T-helper 1 cell (primary cell): ENCODE measurements at places on chromosomes 3 and 15.

DNA sequence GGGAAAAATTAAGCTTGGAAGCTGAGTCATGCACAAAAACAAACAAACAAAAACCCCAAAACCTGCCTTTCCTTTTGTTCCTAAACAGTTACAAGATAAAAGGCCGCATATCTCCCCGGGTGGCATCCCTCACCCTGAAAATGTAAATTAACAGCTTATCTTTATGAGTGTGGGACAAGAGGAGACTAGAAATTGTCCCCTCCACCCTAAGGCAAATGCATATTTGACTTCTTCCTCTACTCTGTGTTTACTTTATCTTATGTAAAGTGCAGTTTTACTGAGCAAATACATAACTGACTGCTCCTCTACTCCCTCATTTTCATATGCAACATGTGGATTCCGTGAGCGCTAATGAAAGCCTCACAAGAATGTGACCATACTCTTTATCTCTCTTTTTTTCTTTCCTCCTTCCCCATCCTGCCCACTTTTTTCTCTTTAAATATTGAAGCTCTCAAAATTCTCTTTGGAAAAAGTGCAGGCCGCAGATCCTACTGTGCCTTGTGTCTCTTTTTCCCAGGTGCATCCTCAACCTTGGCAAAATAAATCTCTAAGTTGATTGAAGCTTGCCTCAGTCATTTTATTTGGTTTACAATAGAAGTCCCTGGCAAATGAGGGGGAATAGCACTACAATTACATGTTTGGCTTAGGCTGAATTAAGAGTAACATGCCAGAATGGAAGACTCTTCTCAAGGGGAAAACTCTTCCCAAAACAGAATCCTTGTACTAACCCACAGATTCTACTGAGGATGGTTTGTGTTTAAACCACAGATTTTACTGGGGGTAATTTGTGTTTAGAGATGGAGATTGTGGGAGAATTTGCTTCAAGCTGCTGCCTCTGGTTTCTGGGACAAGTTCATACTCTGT is 72.7 kb upstream of the WDR72 start:
- no peak for DNase-seq

- no peak for DNase-seq
These were observed 11.8 kb downstream of the CAPN7 start for GRCh38 chr3:15217841-15218267.

DNA sequence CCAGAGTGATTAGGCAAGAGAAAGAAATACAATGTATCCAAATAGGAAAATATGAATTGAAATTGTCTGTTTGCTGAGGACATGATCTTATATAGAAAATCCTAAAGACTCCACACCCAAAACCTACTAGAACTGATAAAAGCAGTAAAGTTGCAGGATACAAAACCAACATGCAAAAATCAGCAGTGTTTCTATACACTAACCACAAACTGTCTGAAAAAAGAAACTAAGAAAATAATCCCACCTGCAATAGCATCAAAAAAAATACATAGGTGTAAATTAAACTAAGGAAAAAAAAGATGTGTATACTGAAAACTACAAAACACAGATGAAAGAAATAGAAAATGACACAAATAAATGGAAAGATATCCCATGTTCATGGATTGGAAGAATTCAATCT is 203.6 kb upstream of the SETMAR start:
- DNase-seq, result no peak

DNA sequence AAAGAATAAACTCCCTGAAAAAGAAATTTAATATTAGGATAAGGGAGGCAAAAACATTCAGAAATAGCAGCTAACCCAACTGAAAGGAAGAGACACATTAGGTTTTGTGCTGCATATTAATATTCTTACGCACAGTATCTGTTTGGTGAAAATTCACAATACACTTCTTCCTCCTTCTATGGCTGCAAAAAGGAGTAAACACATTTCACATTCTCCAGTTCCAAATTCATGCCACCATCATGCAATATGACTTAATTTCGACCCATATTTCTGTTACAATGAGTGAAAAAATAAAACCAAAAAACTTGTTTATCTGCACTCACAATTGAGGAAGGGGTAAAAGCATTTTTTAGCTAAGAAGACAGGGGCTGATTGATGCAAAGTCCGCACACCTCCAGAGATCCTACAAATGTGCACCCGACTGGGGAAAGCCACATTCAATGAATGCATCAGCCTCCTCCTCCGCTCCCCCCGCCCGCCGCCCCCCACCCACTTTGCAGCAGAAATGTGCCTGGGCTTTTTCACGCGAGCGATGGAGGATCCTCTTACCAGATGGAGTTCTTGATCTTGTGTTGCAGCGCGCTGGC is 1.0 kb downstream of the RFX7 start:
- no peak for DNase-seq

DNA sequence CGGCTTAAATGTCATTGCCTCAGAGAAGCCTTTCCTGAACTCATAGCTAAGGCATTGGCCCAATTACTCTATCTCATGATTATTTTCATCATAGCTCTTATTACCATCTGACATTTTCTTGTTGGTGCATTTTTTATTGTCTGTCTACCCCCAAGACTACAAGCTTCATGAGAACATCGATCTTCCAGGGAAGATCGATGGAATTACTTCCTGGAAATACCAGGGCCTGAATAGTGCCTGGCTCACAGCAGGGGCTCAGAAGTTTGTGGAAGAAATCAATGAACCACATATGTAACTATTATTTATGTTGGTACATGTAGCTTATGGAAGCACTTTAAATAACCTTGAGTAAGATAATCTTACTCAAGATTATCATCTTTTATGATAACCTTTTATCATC is 7.7 kb upstream of the MEF2A start:
- no peak for DNase-seq

DNA sequence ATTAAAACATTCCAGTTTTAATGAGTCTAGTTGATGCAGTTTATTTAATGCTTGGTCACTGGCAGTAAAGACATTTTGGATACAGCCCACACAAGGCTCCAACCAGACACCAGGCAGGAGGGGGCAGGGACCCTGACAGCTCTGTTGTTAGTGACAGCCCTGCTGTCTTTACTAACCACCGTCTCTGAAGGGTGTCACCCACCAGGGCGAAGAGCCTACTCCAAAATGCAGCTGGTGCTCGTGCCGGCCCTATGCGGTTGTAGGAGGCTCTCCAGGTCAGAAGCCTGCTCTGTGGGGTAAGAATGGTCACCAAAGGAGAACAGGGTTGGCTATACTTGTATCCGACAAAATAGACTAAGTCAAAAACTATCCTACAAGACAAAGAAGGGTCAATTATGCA is 132.2 kb downstream of the ATP10A start:
- no peak for DNase-seq

DNA sequence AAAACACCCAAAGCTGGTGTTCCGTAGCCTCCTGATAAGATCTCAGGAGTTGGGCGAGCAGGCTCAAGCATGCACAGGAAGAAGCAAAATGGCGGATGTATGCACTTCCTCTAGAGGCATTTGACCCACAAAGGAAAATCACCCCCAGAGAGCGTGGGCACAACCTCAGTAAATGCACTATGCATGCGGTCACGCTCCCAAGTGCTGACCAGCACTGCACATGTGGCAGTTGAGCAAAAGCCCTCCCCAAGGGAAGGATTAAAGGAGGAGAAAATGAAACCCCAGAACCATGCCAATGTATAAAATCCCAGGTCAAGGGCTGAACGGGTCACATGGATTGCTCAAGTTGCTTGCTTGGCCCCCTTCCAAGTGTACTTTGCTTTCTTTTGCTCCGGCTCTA is 289.4 kb upstream of the IGF1R start:
- no peak for DNase-seq

- DNase-seq, result peak; percentile 89
These were observed at the start of gene RPL39L for GRCh38 chr3:187139126-187139894. Gene RPL39L, minus strand, starts transcription at chr3:187139496. Its CDS starts 18,196 bp downstream, at chr3:187121300.

- no peak for DNase-seq
These were observed 1.6 kb downstream of the GMPPB start for GRCh38 chr3:49721896-49722781.

GRCh38 chr15:67843092-67843501 is 3.3 kb upstream of the RNU6-1 start:
- DNase-seq, result no peak

- DNase-seq, result no peak
These were observed 183.2 kb downstream of the NTRK3 start for GRCh38 chr15:88073391-88073691.

DNA sequence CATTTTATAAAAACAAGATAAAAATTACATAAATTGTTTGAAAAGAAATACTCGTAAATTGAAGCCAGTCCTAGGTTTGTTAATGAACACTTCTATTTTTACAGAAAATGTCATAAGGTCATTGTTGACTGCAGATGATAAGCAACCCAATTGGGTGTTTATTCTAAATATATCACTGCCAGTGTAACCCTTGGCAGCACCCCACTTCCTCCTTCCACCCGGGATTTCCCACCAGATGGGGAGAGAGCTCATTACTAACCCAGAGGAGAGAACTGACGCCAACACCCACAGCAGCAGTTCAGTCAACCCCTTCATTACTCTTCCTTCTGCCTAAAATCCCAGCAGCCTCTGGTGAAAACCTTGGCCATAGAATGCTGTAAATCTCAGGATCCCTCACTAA is 307.6 kb downstream of the GAP43 start:
- no peak for DNase-seq

GRCh38 chr3:17412950-17413530 is 329.4 kb downstream of the TBC1D5 start:
- peak; percentile 53 for DNase-seq

GRCh38 chr3:143081844-143082778 is 37.5 kb upstream of the CHST2 start:
- no peak for DNase-seq

DNA sequence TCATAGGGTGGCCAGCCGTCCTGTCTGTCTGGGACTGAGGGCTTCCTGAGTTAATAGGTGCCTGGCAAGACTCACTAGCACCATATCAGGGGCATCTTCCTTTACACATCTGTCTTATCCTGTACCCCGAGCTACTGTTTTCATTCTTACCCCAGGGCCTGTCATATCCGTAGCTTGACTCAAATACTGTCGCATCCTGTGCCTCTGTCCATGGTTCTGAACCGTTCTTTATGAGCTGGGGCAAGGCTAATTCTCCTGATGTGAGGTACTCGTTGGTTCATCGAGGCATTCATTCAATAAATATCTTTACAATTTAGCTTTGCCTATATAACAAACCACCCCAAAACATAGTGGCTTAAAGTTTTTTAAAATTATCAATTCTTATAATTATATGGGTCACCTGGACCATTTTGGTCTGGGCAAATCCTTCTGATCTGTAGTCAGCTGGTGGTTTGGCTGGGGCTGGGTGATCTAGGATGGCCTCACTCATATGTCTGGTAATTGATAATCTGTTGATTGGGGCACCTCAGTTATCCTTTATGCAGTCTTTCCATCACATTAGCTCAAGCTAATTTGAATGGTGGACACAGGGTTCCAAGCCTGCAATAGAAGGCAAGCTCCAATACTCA is 121.2 kb downstream of the TLE3 start:
- DNase-seq, result no peak
